ENCODE measurements at places on chromosomes 1 and 21.

GRCh38 chr1:1069711-1070676, 4.1 kb downstream of the RNF223 start:
- no peak for DNase-seq

DNA sequence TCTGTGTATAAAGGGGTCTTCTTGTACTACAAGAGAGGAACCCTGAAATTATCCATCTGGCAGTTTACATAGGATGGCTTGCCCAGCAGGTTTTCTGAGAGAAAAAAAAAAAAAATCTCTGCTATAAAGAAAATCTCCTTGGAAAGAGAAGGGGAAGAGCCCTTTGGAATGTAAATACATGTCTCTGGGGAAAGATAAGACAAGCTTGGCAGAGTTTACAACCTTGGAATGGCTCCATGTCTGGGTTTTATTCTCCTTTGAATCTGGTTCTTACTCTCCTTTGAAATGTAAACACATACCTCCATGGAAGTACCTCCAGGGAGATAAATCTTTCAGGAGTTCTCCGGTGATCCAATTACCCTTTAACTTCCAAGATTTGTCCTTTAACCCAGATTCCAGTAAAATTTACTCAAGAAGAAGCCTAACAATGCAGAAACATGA, 45.1 kb upstream of the DNAH14 start:
- no peak for DNase-seq

DNA sequence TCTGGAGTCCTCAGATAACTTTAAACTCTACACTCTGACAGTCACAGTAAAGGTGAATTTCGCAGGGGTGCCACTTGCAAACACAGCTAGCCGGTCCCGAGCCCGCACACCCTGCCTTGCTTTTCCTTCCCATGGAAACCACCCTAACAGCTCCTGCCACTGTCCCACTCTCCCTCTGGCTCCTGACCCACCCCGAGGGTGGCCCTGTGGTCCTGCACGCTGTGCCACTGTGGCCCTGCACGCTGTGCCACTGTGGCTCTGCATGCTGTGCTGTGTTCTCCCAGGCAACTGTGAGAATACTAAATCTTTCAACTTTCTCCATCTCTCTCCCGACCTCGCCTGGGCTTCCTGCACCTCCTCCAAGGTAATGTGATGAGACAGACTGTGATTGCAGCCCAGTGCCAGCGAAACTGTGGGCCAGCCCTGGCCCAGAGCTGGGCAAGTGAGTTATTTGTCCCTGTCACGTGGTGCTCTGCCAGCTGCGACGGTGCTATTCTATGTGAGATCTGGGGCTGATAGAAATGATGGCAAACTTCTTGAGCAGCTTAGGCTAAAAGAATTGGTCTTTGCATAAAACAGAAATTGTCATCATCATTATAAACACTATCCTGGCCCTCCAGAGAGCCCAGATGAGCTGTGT, 63.4 kb upstream of the TARBP1 start:
- DNase-seq = no peak

DNA sequence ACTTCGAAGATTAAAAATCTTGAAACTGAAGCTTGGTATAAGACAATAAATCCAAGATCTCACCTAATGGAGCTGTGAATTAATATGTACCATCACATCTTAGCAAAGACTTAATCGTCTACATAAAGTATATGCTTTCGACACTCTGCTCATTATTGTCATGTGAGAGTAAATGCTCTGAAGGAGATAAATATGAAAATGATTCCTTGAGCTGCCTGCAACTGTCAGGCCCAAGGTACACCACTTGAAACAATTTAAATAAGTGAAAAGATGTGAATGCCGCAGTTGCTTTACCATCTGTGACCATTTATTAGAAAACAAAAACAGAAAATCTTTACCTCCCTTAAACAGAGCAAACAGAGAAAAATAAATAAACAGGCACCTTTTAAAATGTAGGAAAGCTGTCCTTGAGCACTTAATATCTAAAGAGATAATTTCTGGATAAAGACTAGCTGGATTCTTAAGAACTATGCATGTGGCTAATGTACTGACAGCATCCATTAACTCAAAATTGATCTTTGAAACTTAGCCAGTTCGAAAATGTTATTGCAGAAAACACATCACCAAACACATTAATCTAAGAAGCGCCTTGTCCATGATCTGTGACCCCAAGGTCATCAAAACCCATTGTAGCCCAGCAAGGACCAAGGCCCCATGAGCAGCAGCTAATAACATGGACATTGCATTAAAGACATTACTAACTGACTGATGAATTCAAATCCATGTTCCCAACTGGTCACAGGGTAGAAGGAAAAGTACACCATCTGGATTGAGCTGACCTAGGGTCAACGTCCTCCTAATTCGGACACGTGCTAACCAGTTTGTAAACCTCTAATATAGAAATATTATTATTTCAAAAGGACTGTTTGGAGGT, 18.3 kb upstream of the KRTAP7-1 start:
- DNase-seq = no peak

GRCh38 chr1:116915086-116915661, 5.5 kb downstream of the PTGFRN start:
- no peak for DNase-seq

DNA sequence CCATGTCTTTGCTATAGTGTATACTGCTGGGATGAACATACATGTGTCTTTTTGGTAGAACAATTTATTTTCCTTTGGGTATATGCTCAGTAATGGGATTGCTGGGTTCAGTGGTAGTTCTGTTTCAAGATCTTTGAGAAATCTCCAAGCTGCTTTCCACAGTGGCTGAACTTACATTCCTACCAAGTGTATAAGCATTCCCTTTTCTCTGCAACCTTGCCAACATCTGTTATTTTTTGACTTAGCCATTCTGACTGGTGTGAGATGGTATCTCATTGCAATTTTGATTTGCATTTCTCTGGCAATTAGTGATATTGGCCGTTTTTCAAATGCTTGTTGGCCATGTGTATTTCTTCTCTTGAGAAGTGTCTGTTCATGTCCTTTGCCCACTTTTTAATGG, 37.5 kb upstream of the ANGPTL1 start:
- DNase-seq = no peak

DNA sequence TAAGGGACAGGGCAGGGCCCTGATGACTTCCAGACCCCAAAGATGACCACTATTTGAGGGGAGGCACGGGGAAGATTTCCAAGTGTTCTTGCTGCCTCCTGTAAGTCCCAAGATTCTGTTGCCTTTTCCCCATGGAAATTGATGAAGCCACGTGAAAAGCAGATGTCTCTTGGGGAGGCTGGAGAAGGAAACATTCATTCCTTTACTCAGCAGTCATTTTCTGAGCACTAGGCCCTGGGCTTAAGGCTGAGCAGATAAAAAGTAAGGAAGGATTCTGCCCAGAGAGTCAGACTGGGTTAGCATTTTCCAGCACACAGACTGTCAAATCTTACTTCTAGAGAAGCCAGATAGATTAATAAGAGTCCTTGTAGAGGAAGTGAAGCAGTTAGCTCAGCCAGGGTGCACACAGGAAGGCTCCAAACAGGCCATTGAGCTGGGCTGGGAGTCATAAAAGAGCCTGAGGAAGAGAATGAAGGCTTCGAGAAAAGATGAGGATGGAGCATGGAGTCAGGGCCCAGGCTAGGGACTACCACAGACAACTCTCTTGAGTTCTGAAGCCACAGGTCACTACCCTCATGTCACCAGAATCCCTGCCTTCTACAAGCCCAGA, 10.1 kb downstream of the EXTL1 start:
- no peak for DNase-seq

GRCh38 chr1:154770897-154771594, 99.0 kb downstream of the KCNN3 start:
- DNase-seq = no peak

DNA sequence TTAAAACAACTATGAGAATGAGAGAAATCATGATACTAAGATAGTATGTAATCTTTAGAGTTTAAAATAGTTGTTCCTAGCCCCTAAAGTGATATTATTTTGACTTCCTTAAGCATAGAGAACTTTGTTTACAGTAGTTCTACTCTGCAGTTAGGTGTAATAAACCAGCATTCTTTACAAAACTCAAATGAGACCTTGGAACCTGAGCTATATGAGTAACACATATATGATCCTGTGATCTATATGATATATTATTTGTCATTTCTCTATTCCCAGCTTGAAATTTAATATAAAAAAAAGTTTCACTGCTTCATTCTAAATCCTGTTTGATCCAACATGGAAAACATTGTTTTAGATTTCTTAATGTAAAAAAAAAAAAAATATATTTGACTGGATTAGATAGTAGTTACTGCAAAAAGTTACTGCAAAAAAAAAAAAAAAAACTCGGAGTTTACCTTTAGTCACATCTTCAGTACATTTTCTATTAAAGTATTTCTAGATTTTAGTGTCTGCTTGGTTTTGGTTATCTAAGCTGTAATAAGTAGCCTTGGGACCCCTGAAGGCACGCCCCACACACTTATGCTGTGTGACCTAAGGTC, 463.8 kb downstream of the USP25 start:
- DNase-seq = no peak

DNA sequence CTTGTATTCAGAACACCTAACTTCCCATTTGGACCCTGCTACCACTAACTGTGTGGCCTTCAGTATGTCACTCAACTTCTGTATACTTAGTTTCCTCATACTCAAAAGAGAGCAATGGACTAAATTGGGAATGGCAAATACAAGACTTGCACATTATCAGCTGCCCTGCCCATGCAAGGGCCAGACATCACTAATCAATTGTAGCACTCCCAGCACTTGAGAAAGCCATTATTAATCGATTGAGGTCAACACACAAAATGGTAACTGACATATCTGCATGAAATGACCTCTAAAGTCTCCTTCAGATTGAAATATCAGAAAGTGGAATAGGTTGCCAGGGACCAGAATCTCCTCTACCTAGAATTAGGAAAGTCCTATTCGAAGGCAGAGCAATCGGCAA, 59.2 kb downstream of the MT1HL1 start:
- no peak for DNase-seq

GRCh38 chr1:220882061-220882891, 3.0 kb downstream of the HLX start:
- no peak for DNase-seq

GRCh38 chr1:206716870-206717673, 32.4 kb downstream of the MAPKAPK2 start:
- no peak for DNase-seq

GRCh38 chr1:75937034-75937433, 4.8 kb upstream of the ASB17 start:
- DNase-seq = no peak

- peak; percentile 35 for DNase-seq
These were observed 75.0 kb downstream of the RWDD3 start for GRCh38 chr1:95309031-95309471.

GRCh38 chr1:71831646-71832045, 450.7 kb downstream of the NEGR1 start:
- DNase-seq = no peak

DNA sequence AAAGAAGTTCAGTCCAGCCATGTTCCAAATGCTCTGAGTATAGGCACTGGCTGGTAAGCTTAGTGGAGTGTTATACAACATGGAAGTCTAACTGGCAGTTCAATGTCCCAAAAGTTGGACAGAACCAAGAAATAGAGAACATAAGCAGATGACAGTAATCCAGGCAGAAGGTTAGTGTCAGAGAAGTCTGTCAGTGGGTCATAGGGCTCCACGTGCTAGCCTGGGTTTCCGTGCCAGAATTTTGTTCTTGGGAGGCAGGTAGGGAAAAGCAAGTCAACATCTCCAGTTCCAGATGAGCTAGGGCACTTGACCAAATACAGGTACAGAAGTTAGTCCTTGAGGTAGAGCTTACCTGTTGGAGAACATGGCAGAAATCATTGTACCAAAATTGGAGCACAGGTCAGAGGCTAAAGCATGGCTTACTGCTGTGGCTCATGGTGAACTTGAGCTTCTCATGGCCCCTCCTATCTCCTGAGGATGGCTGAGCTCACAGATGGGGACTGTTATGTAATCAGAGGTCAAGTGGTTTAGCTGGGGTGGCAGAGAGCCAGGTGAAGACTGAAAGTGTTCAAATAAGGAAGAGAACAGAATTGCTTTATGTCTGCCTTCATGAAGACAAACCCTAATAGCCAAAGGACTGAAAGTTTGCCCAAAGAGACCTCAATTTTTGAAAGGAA, 170.8 kb downstream of the NFIA start:
- DNase-seq = peak; percentile 42

- peak; percentile 40 for DNase-seq
These were observed 3.0 kb downstream of the HSPB7 start for GRCh38 chr1:16014509-16015482.

DNA sequence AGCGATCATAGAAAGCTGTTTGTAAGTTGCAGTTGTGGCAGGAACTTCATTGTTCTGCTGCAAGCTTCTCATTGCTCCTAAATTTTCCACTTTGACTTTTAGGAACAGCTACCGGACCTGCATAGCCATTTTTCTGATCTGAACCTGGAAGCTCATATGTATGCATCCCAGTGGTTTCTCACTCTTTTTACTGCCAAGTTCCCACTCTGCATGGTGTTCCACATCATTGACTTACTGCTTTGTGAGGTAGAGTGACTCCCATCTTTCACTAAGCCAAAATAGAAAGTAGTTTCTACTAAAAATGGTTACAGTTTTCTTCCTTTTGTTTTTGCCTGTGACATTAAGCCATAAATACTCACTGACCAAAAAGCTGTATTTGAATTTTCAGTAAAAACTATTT, 254.2 kb downstream of the GPR52 start:
- DNase-seq = no peak

DNA sequence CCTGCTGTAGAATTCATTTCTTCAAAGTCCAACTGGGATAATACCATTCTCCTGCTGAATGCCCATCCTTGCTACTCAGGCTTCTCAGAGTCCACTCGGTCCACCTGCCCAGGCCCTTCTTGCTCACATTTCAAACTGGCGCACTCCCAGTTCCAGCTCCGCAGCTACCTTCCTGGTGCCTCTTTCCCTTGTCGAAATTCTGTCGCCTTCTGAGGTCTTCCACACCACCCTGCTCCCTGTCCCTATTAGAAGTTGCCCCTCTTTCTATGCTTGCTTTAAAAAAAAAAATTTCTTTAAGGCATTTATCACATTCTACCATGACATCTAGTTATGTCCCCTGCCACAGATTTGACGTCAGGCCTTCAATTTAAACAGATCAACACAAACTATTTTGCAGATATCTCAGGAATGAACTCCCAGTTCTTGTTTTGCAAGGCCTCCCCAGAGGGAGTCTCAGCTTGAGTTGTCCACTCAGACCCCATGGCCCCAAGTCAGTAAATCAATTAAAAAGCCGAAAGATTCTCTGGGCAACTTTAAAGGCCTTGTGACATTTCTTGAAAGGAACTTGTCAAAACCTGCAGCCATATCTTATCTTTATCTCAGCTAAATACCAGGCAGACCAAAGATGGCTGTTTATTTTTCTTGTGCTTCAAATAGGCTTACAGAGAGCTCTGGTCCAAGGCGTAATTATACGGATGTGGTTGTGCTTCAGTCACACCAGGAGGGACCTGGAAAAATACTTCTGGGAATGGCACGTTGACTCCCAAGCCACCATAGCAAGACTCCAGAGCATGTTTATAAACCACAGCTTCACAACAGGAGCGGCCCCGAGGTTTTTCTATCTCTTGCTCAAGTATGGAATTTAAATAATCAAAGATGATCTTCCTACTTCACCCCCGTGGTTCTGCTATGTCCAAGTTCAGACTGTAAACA, 2.2 kb downstream of the FAM89A start:
- DNase-seq = no peak

DNA sequence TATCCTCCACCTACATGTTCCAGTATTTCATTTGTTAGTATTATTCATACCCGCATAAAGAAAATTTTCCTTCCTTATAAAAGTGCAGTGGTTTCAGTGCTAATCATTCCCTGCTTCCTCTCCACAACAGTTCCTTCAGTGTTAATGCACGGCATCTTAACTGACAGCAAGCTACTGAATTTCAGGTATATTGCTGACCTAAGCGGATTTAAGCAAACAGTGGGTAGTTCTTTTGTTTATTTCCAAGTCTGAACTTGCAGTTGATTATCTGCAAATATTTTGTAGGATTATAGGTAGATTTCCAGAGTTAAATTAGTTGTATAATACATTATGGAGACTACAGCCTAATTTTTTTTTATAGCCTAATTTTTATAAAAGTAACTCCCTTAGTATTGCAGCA, 15.1 kb upstream of the DR1 start:
- no peak for DNase-seq

Data from left hindlimb (tissue), 1 donor.